ENCODE measurements at places on chromosomes 2 and 18.
A peak's percentile ranks its signal among the peaks of the same experiment; 100 is the strongest.

DNA sequence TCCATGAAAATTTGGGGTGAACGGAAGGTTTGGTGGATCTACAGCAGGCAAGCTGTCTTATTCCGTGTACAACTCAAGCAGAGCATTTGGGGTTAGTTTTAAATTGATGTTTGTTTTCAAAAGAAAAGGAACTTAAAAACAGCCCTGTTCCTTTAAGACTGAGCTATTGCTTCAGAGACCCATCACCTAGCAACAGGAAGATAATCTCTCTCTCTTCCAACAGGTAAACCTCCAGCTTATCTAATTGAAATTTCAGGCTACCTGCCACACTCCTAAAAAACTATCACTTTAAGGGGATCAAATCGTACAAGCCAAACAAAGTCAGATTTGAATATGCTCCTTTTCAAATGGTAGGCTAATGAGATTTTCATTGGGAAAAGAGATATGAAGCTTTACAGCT is 101.8 kb downstream of the RNF152 start:
- DNase-seq, result no peak

DNA sequence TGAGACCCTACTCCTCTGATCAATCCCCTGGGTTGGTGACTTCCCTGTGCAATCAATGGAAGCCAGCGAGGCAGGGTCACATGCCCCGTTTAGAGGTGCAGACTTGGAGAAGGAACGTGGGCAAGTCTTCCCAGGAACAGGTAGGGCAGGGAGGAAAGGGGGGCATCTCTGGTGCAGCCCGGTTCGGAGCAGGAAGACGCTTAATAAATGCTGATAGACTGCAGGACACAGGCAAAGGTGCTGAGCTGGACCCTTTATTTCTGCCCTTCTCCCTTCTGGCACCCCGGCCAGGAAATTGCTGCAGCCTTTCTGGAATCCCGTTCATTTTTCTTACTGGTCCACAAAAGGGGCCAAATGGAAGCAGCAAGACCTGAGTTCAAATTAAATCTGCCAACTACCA is 821 bp upstream of the PROC start:
- DNase-seq, result no peak

GRCh38 chr2:74736589-74736988 is 82.5 kb downstream of the SEMA4F start:
- no peak for DNase-seq

- DNase-seq, result no peak
Measured at GRCh38 chr2:86416146-86416545, 25.0 kb upstream of the KDM3A start.

- DNase-seq, result no peak
Measured at GRCh38 chr2:208266553-208266893, 468 bp downstream of the PIKFYVE start.

GRCh38 chr2:44087714-44088092 is 81.0 kb upstream of the PPM1B start:
- no peak for DNase-seq

GRCh38 chr18:69246027-69246426 is 154.7 kb upstream of the DOK6 start:
- no peak for DNase-seq

- no peak for DNase-seq
Measured at GRCh38 chr2:220787251-220787650, 784.9 kb downstream of the EPHA4 start.

GRCh38 chr2:82780050-82780449 is 1679.0 kb downstream of the SUCLG1 start:
- no peak for DNase-seq

DNA sequence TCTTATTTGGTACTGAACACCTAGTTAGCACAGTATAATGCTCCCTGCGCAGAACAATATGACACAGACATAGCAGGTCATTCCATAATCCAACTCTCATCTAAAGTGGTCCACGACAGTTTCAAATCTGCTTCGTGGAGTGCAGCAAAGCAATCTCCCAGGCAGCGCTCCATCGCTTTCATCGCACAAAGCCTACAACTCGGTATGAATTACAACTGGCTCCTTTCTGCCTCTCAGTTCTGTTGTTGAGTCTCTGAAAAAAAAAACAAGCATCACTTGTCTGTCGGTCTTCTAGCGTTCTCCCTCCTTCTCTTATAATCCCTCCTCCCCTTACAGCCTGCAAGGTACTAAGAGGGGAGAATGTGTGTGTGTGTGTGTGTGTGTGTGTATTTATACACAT is 123.5 kb downstream of the FIGN start:
- no peak for DNase-seq

DNA sequence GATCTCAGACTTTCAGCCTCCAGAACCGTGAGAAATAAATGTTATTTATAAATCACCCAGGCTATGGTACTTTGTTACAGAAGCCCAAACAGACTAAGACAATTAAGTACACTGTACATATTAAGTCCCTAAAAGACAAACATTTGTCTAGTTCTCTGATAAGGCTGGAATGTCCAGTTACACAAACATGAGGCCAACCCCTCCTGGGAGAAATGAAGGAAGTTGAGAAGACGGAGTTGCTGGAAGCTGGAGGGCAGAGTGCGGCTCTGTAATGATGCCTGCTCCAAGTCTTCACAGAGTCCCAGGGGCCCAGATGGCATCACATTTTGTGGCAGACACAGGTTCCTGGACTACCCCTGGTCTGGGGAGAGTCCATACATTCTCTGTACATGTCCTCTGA is 79.2 kb upstream of the ST8SIA3 start:
- no peak for DNase-seq

DNA sequence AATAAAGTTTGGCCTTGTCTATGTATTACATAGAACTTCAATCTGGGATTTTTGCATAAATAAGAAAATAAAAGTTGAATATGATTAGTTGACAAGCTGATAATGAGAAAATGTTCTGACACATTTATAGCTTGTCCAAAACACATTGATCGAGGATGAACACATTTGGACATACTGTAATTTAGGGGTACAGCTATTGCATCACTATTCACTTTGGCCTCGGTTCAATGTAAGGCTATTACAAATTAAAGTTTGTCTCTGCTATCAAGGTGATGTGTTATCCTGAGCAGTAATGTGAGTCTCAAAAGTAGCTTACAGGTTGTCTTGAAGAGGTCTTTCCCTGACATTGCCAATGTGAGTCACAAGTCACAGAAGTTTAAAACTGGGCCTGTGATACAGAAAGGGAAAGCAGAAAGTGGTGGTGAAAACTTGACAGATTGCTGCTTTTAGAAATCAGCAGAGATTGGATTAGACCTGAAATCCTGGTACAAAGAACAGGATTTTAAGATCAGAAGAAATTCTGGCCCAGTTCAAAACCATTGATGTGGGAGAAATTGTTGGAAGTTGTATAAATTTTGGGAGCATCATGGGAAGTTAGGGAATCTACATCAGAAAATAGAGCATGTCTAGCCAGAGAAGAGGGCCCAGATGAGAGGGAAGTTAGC is 674.1 kb downstream of the NYAP2 start:
- DNase-seq, result no peak

- no peak for DNase-seq
Measured at GRCh38 chr2:203492965-203493364, 42.1 kb downstream of the RAPH1 start.

GRCh38 chr2:7956126-7956689 is 725.6 kb upstream of the ID2 start:
- DNase-seq, result no peak

GRCh38 chr2:157813467-157813866 is 62.7 kb downstream of the ACVR1 start:
- DNase-seq, result no peak

- DNase-seq, result no peak
Measured at GRCh38 chr2:124756048-124756447, 731.0 kb downstream of the CNTNAP5 start.

- DNase-seq, result no peak
Measured at GRCh38 chr2:201854841-201855240, 48.5 kb downstream of the CDK15 start.

GRCh38 chr2:30149513-30149912 is 2.7 kb downstream of the YPEL5 start:
- DNase-seq, result no peak

GRCh38 chr2:44448860-44449527 is 87.2 kb downstream of the CAMKMT start:
- no peak for DNase-seq

GRCh38 chr2:6879011-6879410 is 1.4 kb downstream of the RSAD2 start:
- DNase-seq, result no peak

DNA sequence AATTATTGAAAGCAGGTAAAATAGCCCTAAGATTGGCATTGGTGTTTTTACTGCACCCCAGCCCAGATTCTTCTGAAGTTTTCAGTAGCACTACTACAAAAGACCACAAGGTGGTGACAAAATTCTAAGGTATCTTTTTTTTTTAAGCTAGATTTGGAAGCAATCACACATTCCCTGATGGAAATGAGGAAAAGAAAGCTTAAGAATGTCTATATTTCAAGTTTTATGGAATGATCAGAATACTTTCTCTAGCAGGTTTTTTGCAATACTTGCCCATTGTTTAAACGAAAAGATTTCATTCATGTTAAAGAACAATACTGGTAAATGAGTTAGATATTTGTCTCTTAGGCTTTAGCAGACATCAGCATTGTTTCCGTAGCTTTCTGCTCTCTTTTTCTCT is 32.1 kb upstream of the ZNF638 start:
- no peak for DNase-seq

DNA sequence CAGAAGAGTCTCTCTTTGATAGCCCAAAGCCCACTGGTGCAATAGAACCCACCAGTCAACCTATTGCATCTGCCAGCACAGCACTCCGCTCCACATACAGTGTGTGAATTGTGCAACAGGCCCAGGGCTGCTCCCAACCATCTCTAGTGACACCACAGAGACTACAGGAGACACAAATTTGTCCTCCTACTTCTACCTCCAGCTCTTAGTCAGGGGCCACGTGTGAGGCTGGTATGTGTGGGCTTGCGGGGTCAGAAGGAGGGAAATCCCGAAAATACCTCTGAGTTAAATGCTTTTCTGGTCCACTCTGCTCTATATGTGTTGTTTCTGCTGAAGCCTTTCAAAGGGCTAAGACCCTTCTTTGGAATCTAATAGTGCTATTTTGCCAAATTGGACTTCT is 18.0 kb downstream of the DGUOK start:
- DNase-seq, result no peak

DNA sequence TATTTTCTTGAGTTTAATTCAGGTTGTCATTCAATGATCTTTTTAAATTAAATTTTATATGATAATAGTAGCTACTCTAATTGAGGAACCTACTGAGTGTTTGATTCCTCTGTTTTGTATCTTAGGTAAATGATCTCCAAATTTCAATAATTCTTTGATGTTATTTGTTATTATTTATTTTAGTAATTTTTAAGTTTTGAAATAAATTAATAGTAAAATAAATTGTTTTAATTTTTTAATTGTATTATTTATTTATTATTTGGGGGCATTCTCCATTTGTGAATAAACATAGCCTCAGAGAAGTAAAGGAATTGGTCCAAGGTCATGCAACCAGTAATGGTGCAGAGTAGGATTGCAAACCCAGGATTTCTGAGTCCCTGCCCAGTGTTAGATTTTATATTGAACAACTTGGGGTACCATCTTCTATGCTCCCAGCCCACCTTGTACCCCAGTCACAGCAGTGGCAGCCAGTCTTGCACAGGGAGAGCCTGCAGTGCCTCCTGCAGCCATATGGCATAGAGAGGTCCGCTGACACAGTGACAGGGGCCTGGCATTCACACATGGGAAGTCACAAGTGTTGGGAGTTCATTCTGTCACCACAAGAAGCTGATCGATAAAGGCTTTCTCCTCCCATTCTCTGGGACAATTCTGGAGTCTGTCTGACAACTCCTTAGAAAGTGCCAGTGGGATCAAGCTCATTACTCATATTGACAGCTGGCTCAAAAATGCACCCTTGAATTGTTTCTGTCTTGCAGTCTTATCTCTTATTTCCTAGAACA is 110.0 kb upstream of the ETAA1 start:
- DNase-seq, result no peak

DNA sequence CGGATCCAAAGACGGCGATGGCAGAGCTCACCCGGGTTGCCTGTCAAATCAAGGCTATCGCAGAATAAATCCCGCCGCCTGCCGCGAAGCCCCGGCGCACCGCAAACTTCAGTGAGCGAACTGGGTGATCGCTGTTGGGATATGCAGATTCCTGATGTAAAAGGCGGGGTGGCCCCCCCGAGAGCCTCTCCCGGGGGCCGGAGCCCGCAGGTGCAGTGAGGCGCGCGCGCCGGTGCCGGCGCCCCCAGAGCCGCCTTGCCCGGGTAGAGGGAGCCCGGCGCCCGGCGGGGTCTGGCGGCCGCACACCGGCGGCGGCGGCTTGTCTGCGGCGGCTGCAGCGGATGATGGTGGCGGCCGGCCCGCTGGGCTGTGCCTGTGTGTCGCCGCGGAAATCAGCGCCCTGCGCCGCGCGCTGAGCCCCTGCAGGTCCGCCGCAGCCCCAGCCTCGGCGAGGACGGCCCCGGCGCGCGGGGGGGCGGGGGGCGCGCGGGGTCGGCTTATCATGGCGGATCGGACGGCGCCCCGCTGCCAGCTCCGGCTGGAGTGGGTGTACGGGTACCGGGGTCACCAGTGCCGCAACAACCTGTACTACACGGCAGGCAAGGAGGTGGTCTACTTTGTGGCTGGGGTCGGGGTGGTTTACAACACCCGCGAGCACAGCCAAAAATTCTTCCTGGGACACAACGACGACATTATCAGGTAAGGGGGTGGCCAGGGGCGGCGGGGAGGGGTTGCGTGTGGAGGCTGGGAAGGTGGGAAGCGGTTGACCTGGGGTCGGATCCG is 1.3 kb downstream of the EML6 start:
- peak; percentile 48 for DNase-seq

DNA sequence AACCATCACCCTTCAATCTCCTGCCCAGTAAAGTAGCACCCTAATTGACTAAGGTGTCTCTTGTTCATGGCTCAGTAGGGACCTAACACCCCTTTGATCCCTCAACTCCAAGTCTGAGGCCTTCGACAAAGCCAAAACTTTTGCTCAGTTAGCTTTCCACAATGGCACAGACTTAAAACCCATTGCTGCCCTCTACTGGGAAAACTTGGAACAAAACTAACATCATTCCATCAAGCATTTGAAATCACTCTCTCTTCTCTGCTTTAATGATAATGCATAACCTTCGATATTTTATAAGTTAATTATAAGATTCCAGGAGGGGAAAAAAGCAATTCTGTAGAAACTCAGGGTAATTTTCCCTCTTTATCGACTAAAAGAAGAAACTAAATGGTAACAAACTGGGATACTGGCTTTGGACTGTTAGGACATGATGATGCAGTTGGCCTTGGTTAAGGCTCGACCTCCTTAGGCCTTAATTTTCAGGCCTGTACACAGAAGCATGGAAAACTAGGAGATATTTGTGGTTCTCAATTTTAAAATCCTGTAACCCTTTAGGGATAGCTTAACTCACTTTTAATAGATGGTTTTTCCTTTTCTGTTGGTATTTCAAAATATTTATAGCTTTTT is 127.8 kb downstream of the STK39 start:
- no peak for DNase-seq

DNA sequence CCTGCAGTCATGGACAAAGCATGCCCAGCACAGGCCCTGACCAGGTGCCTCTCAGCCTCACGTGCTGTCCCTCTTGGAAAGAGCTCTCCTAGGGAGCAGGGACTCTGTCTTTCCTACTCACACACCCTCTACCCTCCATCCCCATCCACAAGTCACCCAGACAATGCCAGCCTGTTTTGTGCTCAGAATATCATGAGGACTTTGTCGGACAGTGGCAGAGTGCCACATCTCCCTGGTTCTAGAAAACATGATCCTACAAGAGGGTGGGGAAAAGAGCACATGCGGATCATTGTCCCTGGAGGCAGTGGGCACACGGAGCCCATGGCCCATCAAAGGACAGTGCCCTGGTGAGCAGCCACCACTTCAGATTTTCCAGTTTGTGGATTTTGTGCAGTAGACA is 3.7 kb upstream of the MAL start:
- DNase-seq, result no peak

Data from aorta (tissue), 5 donors.